ENCODE measurements at places on chromosomes 7 and 10.

GRCh38 chr7:121515630-121516401, 119.7 kb upstream of the FAM3C start:
- DNase-seq: no peak

DNA sequence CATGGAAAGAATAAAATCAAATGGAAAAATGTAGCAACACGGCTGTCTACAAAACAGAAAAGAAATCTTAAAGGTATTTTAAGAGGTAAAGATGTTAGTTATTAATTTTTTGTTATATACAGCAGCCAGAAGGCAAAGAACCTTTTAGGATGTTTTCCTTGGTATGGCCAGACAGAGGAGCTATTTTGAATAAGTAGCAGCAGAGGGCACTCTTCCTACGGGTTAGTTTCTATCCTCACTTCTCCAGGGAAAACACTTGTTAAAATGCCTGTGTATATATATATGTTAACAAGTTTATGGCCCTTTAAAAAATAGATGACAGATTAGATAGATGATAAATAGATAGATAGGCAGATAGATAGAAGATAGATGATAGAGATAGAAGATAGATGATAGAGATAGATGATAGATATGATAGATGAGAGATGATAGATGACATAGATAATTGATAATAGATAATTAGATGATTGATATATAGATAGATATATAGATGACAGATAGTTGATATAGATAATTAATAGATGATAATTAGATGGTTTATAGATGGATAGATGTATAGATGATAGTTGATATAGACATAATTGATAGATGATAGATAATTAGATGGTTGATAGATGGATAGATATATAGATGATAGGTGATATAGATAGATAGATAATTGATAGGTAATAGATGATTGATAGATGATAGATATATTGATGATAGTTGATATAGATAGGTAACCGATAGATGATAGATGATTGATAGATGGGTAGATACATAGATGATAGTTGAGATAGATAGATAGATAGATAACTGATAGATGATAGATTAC, 57.8 kb upstream of the WIPF3 start:
- DNase-seq: no peak

- no peak for DNase-seq
Observed at GRCh38 chr7:16399265-16399831, 22.0 kb downstream of the CRPPA start.

GRCh38 chr7:149021725-149022062, 6.6 kb downstream of the PDIA4 start:
- DNase-seq: no peak

DNA sequence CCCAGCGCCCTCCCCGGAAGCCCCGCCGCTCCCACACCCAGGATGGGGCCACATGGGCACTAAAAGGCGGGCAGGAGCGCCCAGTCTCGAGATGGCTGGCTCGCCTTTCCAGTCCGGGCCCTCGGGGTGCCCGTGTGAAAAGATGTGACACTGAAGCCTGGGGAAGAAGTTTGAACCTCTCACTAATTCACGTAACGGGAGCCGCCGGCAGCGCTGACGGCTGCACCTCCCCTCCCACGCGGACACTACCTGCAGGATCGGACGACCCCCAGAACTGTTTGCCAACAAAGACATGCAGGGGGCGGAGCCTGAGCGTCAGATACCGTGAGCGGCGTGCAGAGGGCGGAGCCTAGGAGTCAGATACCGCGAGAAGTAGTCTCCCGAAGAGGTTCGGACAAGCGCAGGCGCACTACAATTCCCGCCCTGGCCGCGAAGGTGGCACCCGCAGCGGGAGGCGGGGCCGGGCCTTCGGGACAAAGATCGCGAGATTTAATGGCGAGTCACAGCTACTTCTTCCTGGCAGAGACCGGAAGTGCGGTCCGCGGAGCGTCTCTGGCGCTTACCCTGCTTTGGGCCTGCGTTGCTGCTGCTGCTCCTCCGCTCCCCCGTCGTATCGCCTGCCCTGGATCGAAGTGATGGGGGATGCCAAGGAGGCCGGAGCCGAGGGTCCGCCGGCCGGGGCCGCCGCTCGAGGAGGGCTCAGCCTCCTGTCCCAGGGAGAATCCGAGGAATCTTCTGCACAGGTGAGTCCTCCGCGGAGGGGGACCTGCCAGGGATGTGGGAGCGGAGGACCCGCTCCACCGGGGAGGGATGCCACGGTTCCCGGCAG, at the start of gene EDRF1:
TSS of gene EDRF1 (plus strand) at position 537 of the 829 bp plus-strand sequence. CDS start at position 636, 99 bp downstream.
- peak; percentile 99 for DNase-seq

GRCh38 chr10:32151871-32152270, 95.6 kb upstream of the KIF5B start:
- no peak for DNase-seq

DNA sequence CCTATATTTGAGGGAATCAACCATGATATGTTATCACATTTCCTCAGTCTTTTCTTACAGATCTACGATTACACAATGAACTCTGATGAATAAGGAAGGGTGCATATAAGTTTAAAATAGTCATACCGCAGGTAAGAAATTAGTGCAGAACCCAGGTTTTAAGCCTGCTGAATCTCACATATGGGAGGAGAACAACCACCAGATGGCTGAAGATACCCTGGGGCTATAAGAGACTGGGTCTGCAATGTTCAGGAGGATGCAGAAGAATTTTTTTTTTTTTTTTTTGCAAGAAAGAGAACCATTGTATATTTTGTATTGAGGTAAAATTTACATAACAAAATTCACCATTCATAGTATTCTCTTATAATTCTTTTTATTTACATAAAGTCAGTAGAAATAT, 372.3 kb upstream of the MYO3A start:
- no peak for DNase-seq

DNA sequence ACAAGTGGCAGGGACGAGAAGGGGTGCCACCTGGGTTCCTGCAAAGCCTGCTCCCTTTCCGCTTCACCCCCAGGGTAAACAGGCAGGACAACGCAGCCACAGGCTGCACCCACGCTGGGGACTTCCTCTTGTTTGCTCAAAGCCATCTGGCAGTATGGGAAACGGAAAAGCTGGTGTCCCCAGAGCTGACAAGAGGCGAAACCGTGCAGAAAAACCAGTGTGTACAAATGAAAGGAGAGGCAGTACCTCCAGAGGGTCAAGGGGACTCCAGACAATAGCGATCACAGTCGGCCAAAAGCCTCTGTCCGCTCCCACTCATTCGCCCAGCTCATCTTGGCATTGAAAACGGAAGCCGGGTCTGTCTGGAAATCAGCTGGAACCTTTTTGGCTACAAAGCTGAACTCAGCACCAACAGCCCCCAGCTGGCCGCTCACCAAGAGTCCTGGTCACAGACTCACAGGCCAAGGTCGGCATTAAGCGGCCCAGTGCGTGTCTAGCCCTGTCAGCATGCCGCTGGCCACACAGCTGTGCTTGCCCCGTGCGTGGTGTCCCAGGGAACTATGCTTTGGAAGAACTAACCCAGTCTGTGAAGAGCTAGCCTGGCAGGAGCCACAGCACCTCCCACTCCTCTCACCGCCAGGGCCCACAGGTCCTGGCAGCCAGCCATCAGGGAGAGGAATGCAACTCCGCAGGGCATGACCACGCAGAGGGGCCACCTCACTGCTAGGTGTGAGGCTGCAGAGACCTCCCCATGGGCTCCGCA, 10.4 kb downstream of the TNS3 start:
- no peak for DNase-seq

DNA sequence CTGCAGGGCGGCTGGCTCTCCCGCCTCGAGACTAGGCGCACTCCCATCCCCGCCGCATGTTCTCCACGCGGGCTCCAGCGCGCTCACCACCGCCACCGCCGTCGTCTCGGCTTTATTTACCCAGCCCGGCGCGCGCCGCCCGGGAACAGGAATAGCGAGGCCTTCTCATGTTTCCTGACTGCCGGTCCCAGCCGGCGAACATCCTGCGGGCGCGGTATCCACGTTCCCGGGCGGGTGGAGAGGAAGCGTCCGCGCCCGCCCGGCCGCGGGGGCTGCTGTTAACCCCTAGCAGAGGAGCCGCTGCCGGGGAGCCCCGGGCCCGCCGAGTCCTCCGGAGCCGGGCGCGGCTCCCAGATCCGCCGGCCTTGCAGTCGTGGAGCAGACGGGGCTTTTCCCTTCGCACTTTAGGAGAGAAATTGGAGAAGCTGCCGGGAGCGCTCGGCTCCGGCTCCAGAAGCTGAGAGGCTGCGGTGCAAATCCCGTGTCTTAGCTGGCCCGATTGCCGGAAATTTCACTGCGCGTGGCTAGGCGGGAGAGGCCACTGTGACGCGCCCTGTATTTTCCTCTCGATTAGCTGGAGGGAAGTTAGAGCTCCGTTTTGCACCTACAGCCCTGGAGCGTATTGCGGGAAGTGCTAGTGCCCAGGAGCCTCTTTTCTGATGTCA, at the start of gene MKX:
TSS of gene MKX (minus strand) at position 88 of the 665 bp plus-strand sequence. CDS start 2,404 bp downstream, outside the sequence.
- DNase-seq: no peak

DNA sequence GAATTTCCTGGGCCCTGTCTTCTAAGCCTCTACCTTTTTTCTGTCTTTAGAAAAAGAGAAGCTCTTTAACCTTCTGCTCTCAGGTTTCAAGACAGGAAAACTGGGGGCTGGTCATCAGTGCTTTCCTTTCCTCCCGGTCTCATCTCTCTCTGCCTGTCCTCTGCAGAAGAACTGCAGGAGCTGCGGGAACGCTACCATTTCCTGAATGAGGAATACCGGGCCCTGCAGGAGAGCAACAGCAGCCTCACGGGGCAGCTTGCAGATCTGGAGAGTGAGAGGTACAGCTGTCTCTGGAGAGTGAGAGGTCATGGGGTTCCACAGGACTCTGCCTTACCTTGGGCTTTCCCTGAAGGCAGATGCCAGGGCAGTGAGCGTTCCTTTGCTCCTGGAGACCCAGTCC, 12.7 kb downstream of the CCDC136 start:
- DNase-seq: no peak

DNA sequence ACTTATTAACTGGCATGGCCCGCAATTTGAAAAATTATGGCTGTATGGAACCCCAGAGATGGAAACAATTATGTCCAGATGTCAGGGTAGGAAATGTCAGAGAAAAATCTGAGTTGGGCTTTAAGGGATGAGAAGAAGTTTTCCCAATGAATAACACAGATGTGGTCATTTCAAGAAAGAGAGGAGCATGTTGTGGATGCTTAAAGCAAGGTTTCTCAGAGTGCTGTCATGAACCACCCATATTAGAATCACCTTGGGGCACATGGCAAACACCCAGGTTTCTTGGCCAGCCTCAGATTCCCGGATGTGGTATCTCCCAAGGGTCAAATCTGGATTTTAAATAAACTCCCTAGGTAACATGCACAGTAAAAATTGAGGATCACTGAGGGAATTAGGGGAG, 43.6 kb downstream of the LAMB4 start:
- no peak for DNase-seq

DNA sequence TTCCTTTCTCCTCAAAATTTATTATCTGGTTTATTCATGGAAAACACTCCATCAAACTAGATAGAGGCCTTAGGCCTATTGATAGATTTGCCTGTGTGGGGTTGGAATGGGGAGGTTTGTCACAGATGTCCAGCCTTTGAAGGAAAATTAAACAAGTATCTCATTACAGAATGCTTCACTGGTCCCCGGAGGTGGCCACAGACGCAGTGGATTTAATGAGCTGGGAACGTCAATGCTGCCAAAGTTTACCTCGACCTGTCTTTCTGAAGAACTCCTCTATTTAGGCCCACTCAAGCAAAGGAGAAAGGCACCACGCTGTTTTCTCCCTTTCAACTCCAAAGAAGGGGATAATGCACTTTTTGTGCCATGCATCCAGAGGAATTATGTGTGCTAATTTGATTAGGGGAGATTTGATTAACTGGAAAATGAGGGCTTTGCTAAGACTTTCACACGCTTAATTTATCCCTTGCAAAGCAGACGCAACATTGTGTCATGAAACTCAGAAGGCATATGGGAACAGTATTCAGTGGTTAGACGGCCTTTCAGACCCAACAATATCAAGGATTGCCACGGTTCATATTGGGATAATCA, 558.8 kb upstream of the GALNT17 start:
- no peak for DNase-seq

DNA sequence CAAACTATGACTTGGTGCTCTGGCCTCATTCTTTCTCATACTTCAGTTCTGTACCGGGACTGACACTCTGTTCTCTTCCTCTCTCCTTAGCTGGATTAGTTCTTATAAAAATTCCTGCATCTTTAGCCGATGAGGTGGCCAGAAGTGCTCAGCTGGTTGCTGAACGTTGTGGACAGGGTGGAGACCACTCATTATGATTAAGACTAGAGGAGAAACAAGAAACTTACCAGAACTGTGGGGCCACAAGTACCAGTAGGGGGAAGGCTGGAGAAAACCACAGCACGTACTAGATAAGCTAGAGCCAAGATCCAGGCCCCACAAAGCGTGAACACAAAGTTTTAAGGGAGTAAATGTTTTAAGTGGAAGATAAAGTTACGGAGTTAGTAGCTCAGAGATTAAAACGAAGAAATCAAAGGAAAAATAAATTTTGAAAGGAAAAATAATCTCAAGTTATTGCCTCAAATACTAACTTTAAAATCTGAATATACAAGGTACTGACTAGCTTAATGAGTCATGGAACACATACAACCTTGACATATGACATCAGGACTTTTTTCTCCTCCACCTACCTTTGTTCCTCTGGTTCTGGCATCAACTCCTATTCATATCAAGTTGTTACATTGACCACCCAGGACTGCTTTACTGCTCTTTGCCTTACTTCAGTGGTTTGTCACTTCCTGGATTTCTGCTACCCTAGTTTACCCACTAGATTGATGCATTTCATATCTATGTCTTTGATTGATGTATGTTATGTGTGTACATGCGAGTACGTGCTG, 469.0 kb downstream of the TFEC start:
- no peak for DNase-seq

DNA sequence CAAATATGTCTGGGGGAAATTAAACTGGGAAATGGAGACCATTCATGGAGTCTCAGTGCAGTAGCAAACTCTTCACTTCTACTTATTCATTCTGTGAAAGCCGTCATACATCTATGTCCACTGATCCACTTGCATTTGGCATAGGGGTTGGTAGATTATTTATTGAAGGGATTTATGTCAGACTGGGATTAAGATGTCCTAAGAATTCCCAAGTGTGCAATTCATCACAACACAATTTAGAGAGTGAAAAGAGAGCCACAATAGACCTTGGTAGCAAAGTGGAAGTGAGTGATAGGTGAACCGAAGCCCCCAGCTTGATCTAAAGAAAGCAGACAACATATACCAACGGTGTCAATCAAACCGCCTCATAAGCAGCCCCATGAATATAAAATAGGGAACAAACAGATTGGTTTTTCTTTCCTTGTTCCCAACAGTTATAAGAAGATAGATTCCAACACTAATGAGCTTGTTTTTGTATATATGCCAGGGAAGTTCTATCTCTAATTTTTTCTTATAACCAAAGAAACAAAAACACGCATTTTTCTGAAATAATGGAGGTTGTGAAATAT, 234.3 kb downstream of the CACNA2D1 start:
- DNase-seq: no peak

- DNase-seq: no peak
Observed at GRCh38 chr10:107492389-107492788, 327.9 kb upstream of the SORCS1 start.

Measured in stimulated activated CD8-positive, alpha-beta memory T cell treated with anti-CD3 and anti-CD28 coated beads, Interleukin-12 subunit alpha, Interleukin-12 subunit beta, amount 100 ng/mL, for 4 hours (primary cell).